ENCODE measurements at places on chromosomes 2 and 18.

DNA sequence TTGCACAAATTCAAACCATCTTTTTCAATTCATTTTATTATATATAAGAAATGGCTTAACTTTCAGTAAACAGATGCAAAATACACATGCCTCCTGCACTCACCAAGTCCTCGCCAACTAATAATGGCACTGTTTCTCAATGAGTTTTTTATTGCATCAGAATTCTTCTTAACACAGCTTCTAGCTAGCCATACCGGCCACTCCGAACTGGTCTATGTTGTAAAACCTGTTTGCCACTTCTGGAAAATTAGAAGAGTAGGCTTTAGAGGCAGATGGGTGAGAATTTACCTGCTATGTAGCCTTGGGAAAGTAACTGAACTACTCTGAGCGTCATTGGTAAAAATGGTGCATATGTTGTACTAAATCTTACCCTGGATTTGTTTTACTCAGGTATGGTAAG lies 100.6 kb upstream of the LHCGR start:
- DNase-seq = no peak

- no peak for DNase-seq
Observed at GRCh38 chr18:28063271-28063761, 113.6 kb downstream of the CDH2 start.

DNA sequence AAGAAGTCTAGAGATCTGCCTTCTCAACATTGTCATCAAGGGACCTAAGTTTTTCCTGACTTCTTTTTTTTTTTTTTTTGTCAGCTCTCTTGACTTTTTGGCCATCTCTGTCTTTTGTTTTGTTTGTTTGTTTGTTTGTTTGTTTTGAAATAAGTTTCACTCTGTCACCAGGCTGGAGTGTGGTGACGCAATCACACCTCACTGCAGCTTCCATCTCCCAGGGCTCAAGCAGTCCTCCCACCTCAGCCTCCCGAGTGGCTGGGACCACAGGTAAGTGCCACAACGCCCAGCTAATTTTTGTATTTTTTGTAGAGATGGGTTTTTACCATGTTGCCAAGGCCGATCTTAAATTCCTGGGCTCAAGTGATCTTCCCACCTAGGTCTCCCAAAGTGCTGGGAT lies 5.6 kb upstream of the PUS10 start:
- no peak for DNase-seq

GRCh38 chr18:76621782-76622495 lies 126.9 kb upstream of the ZNF516 start:
- DNase-seq = no peak

DNA sequence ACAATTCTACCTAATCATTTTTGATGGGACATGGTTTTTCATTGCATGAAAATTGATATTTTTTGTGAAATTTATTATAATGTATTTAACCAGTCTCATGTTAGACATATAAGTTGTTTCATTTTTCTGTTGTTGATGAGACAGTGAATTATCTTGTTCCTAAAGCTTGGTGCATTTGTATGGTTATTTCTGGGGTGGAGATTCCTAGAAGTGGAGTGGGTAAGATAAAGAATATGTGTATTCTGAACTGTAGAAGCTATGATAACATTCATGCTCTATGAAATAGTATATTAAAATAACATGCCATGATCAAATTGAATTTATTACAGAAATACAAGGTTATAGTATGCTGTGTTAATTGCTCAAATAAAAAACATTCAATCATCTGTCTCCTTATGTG lies 69.2 kb downstream of the BOLA3 start:
- no peak for DNase-seq

DNA sequence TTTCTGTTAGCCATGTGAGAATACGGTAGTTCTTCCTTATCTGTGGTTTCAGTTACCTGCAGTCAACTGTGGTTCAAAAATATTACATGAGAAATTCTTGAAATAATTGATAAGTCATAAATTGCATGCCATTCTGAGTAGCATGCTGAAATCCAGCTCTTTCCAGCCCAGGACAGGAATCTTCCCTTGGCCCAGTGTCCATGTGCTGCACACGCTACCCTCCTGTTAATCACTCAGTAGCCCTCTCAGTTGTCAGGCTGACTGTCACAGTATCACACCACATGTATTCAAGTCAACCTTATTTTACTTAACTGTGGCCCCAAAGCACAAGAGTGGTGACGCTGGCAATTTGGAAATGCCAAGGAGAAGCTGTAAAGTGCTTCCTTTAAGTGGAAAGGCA lies 141.1 kb downstream of the TANC1 start:
- DNase-seq = no peak

- no peak for DNase-seq
Observed at GRCh38 chr2:20452551-20452950, 5.7 kb downstream of the RHOB start.

- DNase-seq = no peak
Observed at GRCh38 chr2:157935378-157935906, 59.3 kb upstream of the ACVR1 start.

GRCh38 chr18:23416298-23416697 lies 36.8 kb upstream of the RIOK3 start:
- no peak for DNase-seq

DNA sequence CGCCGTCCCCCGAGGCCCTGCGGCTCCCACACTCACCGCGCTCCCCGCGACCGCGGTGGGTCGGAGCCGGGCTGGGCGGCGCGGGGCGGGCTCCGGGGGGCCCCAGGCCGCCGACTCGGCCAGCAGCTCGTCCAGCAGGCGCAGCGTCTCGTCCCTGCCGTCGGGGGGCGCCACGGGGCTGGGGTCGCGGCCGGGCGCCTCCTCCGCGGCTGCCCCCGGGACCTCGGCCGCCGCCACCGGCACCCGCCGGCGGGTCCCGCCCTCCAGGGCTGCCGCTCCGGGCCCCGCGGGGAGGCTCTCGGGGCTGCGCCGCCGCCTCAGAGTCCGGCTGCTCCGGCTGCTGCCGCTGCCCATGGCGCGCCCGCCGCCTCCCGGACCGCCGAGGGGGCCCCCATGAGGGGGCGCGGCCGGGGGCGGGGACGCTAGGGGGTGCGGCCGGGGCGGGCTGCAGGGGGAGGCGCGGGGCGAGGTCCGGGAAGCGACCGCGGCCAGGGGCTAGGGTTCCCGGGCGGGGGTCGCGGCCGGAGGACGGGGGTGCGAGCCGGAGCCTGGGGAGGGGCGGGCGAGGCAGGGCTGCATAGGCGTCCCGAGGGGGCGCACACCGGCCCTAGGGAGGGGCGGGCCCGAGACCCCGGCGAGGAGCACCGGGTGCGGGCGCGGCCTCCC lies at the start of gene CYS1:
Gene CYS1, minus strand, starts transcription at position 542 of the 666 bp plus-strand sequence. Its CDS starts 188 bp downstream, at position 354.
- no peak for DNase-seq

DNA sequence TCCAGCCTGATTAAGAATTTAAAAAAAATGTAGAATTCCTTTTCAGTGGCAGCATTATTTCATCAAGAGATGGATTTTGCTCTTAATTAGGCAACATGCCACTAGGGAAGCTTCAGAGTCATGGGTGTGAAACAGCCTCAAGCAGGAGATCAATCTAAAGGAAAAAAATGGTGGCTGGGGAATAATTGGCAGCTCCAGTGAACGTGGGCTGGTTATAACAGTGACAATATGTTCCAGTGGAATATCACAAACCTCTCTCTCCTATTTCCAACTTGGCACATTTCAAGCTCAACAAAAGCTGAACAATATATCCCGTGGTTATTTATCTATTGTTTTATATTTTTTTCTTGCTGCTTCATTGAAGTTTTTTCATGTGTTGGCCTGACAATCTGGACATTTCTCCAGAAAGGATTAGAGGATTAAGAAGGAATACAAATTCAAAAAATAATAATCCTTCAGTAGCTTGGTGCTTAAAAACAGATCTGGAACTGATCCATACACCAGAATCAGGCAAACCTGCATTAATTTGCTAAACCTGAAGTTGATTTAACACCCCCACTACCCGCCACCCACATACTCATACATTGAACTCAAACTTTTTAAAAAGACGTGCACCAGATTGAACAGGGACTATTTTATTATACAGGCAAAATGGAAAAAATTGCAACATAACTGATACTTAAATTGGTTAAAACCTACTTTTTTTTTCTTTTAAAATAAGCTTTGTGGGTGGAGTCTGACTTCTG lies 255.9 kb upstream of the SPRED2 start:
- DNase-seq = no peak

- DNase-seq = peak; percentile 49
Observed at GRCh38 chr2:74715081-74715791, 61.2 kb downstream of the SEMA4F start.

- peak; percentile 38 for DNase-seq
Observed at GRCh38 chr18:12317664-12318333, 9.8 kb downstream of the TUBB6 start.

DNA sequence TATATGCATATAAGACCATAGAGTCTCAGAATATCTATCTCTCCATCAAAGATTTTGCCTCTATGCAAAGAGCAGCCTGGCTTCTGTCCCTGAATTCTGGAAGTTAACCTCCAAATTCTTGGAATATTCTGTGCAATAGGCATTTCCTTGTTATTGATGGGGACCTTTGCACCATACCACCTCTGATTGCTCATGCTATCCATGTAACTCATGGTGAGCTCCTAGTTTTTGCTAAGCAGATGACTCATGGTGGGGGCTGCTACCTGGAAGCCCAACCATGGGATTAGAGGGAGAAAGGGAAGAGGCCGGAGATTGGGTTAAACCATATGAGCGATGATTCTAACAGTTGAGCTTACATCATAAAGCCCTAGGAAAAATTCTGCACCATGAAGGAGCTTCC lies 310.2 kb upstream of the FIGN start:
- DNase-seq = no peak

GRCh38 chr2:60556175-60556574 lies 2.7 kb upstream of the BCL11A start:
- no peak for DNase-seq

GRCh38 chr18:77344786-77345500 lies 95.3 kb downstream of the GALR1 start:
- DNase-seq = no peak

DNA sequence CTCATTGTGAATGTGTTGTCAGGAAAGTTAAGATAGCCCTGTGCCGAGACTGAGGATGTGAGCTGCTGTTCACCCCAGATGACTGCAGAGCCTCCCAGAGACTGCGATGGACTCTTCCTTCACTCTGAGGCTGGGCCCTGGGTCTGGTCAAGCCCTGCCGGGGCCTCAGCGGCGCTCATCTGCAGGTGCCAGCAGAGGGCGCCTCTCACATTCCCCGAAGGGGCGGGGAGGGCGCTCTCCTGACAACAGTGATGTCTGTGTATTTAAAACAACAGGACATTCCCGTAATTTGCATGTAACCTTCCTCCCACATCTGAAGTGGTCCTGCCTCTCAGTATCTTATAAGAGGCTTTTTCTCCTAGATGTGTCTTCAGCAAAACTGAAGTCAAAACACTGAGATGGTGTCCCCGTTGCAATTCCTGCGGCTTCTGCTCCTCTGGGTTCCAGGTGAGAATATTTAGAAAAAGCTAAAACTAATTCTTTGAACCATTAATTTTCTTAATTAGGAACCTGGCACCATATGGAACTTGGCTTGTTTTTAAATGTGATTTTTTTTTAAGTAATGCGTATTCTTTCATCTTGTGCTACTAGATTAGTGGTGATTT lies 1377.9 kb downstream of the RPIA start:
- DNase-seq = no peak

- DNase-seq = no peak
Observed at GRCh38 chr2:183541766-183542165, 417.5 kb downstream of the NUP35 start.

Measured in fibroblast of skin of left quadriceps (primary cell).